Stimulated activated CD4-positive, alpha-beta T cell treated with anti-CD3 and anti-CD28 coated beads, Interleukin-15, amount 100 ng/mL, for 48 hours (primary cell): ENCODE measurements at places on chromosomes 2 and 18.

DNA sequence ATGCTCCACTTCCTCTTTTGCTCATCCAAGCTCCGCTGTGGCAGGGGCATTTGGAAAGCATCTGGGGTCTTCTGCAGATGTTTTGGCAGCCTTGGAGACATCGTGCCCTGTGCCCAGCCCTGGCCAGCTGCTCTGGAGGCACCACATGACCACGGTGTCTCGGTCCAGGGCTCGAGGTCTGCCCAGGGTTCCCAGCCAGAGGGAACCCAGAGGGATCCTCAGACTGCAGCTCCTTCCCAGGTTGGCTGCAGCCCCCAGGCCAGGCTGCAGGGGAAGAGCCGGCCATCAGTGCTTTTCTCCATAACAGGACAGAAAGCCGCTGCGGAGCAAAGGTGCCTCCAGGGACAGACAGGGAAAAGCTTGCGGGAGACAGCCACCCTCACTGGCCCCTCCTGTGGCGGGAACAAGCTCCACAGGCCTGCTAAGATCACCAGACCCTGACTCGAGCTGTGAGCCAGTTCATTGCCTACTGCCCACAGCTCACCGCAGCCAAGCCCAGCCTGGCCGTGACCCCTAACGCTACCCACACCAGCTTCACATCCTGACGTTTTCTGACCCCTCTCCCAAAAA, 74.7 kb downstream of the SMAD7 start:
- DNase-seq = no peak

- DNase-seq = no peak
Observed at GRCh38 chr2:178477443-178478129, 814 bp downstream of the FKBP7 start.

- DNase-seq = no peak
Observed at GRCh38 chr2:217444932-217445331, 557.9 kb downstream of the TNS1 start.

- no peak for DNase-seq
Observed at GRCh38 chr2:27844821-27845255, 45.3 kb downstream of the RBKS start.

DNA sequence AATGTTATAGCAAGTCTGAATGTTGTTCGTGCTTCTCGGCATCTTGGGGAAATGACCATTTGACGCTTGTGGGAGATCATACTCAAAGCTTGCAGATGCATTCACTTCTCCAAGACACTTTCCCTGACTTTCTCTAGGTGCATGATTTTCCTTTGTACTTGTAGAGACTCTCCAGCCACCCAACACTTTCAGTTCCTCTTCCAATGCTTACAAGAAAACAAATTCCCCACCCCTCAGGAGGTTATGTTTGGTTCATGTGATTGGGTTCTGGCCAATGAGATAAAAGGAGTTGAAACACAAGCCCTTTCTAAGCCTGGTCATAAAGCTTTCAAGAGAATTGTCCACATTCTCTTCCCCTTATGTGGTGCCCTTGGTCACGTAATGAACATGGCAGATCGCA, 156.3 kb downstream of the EPHA4 start:
- DNase-seq = no peak

DNA sequence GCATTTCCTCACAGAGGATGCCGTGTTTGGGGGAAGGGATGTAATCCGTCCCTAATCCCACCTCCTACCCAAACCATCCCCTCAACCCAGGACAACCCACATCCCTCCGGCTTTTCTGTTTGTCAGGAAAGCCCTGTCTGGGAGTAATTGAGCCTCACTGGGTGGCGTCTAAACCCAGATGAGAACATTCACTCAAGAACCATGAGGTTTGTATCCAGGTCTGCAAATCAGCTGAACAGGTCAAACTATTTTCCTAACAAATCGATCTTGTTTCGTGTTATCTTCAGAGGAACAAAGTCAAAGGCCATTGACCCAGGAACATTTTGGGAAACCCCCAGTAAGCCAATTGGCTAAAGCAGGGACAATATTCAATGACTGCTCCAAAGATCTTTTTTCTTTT, 25.7 kb downstream of the CYP27C1 start:
- no peak for DNase-seq

DNA sequence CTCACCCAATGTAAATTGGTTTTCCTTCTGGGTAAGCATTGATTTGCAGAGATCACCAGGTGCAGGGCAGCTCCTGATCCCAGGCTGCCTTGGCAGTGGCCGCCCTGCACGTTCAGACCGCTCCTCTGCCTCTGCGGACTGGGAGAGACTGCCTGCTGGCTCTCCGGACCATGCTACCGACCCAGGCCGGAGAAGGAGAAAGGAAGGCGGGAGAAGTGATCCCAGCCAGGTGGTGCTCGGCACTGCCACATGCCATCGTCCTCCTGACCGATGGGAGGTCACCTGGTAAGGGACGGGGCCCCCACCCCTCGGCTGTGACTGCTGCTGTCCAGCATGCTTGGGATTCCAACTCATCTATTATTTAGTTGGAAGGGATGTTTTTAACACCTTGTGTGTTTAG, 108.1 kb upstream of the POU3F3 start:
- DNase-seq = no peak

DNA sequence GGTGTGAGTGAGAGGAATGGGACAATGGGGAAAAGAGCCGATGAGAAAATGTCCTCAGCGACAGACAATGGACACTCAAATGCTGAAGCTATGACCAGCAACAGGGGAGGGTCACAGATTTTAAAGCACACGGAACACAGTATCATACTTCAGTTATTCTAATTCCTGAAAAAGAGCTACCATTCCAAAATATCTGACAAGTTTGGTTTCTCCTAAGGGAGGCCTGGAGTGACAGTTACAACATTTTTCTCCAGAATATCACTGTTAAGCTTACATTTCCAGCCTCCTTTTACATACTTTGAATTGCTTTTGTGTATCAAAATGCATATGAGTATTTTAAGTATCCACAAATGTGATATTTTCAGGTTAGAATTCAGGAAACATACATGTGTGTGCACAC, 321.6 kb upstream of the THUMPD2 start:
- no peak for DNase-seq

DNA sequence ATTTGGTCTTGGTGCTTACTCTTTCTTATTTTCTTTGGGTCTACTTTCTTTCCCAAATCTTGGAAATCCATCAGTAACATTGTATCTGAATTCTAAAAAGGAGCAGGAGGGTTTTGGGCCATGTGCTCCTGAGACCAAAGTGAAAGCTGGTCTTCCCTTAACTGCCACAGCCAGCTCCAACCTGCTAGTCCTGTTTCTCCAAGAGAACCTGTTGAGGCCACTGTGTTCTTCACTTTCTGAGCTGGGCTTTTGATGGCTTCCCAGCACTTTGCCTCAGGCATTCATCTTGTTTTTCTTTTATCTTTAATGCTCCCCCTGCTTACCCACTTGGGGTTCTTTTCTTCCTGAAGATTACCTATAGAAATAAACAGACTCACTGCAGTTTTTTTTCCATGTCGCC, 53.3 kb downstream of the ARHGAP28 start:
- no peak for DNase-seq

GRCh38 chr2:162230761-162231160, 12.5 kb downstream of the FAP start:
- DNase-seq = no peak

DNA sequence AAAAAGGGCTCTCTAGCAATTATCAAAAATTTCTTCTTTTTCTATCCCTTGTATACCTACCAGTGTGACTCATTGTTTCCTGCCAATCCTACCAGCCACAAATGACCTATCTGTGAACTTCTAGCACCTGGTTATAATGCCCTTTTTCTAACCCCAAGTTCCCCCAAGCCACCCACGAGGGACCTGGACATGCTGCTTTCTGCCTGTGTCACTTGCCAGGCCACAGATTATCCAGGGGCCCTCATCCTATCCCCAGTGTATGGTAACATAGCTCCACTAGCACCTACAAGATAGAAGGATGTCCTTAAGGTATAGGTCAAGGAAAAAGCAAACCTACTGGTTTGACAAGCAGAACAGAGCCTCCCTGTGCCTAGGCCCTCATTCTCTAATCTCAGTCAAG, 26.8 kb downstream of the AAK1 start:
- peak; percentile 38 for DNase-seq

DNA sequence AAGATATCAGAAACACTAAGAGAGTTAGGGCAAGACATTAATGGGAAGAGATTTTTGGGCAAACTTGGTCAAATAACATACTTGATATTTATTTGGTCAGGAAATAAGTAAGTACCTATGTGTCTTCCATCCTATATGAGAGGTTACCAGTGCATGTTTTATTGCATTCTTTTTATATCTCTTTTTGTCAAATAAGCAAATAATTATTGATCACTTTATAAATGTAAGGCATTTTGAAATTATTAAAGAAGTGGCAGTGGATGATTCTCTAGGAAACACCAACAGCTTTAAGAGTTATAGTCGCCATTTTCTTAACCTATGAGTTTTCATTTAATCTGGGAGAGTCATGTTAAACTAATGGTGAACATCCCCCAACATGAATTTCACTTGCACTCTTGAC, 453.3 kb downstream of the MEIS1 start:
- DNase-seq = no peak

GRCh38 chr2:144117086-144117485, 402.8 kb downstream of the ZEB2 start:
- no peak for DNase-seq

DNA sequence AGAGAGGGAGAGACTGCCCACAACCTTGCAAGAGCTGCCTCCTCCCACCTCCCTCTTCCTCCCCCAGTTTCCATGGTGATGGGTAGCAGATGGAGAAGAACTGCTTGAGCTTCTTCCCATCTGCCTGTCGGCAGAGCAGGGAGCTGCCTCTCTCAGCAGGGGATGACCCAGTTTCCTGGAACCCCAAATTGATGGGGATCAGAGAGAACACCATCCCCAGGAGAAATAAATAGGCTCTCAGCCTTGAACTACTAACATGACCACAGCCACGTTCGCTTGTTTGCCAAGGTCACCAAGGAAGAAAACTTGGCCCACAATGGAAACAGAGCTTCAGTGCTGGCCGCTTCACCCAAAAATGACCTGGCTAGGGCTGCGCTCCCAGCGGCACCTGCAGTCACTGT, 82.2 kb downstream of the ADD2 start:
- no peak for DNase-seq

GRCh38 chr2:136022396-136023146, 37.1 kb upstream of the DARS1 start:
- DNase-seq = no peak

- DNase-seq = no peak
Observed at GRCh38 chr2:74238879-74239278, 40.5 kb downstream of the MTHFD2 start.

DNA sequence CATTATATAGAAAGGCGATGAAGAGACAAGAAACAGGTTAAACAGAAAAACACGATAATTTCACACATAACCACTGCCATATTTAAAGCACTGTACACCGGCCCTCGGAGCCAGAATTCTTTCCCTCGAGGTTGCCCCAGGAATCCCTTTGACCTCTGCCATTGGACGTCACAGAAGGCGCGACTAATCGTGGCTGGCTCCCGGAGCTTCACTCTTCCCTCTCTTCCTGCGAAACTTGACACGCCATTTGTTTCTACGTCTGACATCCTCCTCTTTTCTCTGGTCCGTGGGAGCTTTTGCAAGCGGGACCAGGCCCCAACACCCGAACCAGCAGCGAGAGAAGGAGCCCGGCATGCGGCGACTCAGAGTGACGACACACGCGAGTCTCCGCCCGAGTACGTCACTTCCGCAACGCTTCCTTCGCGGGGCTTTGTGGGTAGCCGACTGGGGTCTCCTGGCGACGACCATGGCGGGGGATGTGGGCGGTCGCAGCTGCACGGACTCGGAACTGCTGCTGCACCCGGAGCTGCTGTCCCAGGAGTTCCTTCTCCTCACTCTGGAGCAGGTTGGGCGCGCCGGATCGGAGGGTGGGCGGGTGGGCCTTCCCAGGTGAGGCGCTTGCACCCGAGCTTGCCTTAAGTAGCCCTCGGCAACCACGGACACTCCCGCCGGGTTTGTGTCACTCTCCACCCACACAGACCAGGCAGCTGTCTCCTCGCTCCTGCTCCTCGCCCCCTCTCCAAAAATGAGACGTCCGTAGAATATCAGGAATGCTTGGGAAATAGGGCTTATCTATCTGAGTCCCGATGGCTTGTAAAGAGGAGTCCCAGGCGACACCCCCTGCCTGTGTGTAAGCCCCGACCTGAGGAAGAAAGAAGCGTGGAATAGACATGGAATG, at the start of gene C2orf49:
Gene C2orf49 (plus strand): TSS at position 419 of the 898 bp plus-strand sequence. CDS start 48 bp downstream, at position 467.
- peak; percentile 85 for DNase-seq

GRCh38 chr18:36680042-36680441, 148.8 kb downstream of the TPGS2 start:
- no peak for DNase-seq

- DNase-seq = no peak
Observed at GRCh38 chr2:232875256-232876121, 5.4 kb downstream of the SNORC start.
